Right kidney (tissue), 9 donors: ENCODE measurements at places on chromosomes 12 and 14.

DNA sequence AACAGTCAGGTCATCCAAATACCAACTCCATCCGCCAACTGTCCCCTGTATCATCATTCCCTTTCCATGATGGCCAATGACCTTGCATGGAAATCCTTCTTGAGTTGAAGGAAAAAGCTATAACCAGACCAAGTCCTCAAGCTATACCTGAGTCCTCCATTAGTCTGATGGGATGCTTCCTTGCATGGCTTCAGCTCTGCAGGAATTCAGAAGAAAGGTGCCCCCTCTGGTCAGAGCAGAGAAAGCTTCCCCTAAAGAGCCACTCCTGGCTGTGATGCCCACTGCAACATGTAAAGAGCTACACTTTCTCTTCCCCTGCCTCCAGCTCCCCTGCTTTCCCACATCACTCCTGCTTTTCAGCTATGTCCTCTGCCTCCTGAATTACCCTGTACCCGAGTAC is 43.1 kb upstream of the FKBP4 start:
- DNase-seq, result no peak

DNA sequence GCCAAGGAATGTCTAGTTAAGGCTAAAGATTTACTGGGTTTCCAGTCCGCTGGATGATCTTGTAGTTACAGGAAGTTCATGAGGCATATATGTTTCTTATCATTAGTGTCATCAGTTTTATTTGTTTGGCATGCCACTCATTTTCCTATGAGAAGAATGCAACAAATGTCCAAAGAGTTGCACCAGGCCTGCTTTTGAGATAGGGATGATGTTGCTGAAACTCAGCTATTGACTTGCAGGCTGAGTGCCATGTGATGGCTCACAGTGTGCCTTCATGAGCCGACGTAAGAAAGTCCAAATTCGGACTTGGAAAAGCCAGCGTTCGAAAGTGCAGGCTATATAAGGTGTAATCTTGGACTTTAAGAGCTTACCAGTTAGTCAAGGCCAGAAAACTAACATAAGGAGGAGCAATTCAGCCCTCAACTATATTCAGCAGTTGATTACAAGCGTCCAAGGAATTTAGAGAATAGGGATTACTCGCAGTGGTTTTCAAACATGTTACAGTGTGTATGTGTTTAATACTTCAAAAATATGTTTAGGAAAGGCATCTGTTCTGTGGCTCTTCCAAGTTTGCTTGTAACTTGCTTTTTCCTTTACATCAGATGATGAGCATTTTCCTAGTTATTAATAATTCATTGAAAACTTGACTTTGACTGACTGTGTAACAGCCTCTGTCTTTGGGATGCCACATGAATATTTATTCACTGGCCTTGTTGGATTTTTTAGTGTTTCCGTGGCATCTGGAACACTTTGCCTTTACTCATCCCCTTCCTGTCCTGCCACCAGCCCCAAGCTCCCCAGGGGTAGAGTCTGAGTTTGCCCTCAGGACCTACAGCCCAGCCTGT is 101.3 kb downstream of the LGMN start:
- no peak for DNase-seq

- no peak for DNase-seq
These were observed 78.9 kb downstream of the EMP1 start for GRCh38 chr12:13275241-13276085.

GRCh38 chr12:84551373-84551772 is 361.2 kb downstream of the SLC6A15 start:
- DNase-seq, result no peak

- DNase-seq, result no peak
These were observed 67.2 kb downstream of the PAH start for GRCh38 chr12:102849722-102850447.

GRCh38 chr14:76834241-76834661 is 8.0 kb downstream of the LRRC74A start:
- DNase-seq, result peak; percentile 31

GRCh38 chr14:103788086-103788485 is 59.3 kb downstream of the PPP1R13B start:
- no peak for DNase-seq

DNA sequence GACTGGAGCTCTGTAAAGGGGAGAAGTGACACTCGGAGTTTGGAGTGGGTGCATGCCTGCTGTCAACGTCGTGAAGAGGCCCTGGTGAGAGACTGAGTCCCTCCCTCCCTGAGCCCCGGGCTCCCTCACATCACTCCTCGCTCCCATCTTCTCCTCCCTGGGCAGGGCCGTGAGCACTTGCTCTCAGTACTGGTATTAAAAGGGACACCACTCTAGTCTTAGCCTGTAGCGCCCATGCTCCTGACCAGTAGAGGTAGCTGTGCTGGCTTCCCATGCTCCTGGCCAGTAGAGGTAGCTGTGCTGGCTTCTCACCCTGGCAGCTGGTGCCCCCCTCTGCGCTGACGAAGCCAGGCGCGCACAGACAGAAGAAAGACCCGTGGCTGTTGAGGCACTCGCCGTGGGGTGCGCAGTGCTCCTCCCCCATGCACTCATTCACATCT is 14.7 kb downstream of the ISCA2 start:
- no peak for DNase-seq

- no peak for DNase-seq
These were observed 20.6 kb downstream of the PIK3C2G start for GRCh38 chr12:18281941-18282340.

DNA sequence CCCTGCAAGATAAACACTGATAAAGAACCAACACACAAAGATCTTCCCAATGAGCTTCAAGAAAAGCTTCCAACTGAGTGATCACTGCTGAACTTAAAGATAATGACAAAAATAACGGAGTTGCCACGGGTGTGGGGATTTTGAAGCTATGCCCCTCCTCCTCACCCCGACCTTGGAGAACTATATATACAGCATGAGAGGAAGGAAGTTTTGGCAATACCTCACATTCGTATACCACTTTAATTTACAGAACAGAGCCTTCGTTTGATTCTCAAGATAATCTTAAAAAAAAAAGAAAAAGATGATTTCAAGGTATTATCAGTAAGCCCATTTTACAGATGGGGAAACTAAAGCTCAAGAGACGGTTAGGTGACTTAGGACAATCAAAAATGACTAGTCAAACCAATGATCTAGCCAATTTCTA is 715 bp downstream of the NEK9 start:
- no peak for DNase-seq

DNA sequence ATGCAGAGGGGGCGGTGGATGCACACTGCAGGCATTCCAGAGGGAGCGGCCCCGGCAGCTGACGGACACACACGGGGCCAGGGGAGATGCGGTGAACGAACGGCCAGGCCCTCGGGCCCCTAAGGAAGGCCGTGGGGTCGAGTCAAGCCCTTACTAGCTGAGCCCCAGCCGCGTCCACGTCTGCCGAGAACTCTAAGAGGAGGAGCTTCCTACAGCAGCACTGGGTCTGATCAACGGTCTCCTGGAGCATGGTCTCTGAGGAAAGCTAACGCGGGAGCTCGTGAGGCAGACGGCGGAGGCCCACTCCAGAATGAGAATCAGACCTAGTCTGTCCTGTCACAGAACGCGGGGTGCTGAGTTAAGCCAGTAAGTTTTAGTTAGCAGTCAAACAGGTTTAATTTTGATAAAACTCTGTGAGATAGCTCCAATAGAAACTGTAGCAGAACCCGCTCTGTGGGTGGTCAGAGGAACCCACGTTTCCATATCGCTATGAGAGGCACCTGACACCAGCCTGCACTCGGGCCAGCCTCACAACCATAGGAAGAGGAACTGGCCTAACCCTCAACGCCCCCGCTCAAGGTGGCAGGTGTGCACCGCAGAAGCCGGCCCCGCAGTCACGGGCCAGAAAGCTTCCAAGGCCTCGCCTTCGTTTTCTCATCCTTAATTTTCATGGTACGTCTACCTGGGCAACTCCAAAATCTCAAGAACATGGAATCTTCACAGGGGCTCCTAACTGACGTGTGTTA is 55.5 kb downstream of the CDC42BPB start:
- no peak for DNase-seq

- no peak for DNase-seq
These were observed 281.9 kb downstream of the ACSS3 start for GRCh38 chr12:81359736-81360135.

GRCh38 chr14:103384450-103385151 is 614 bp upstream of the MARK3 start:
- DNase-seq, result no peak

GRCh38 chr14:64702493-64703394 is 1.5 kb upstream of the PLEKHG3 start:
- DNase-seq, result peak; percentile 73

DNA sequence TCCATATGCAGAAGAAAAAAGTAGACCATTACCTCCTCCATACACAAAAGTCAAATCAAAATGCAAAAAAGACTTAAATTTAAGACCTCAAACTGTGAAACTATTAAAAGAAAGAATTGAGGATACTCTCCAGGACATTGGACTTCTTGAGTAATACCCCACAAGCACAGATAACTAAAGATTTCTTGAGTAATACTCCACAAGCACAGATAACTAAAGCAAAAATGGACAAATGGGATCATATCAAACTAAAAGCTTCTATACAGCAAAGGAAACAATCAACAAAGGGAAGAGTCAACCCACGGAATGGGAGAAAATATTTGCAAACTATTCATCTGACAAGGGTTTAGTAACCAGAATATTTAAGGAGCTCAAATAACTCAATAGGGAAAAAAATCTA is 427.9 kb downstream of the CCDC91 start:
- DNase-seq, result no peak

GRCh38 chr12:28507033-28507432 is 316.8 kb downstream of the CCDC91 start:
- no peak for DNase-seq

- peak; percentile 9 for DNase-seq
These were observed 6.4 kb downstream of the AQP6 start for GRCh38 chr12:49979016-49979586.
